HT1080 (cell line): ENCODE measurements at places on chromosomes 4 and X. TPM values are rescaled to one million over a fixed set of nuclear protein-coding genes. Genes with fewer than 3 reads are reported as not detected.

Gene SUPT20HL1
- not detected in 2 replicates for total RNA-seq

Gene PNMA6F
- total RNA-seq: not detected in 2 replicates

Gene CABS1
- not detected in 2 replicates for total RNA-seq

Gene MAOA
- 9.3 and 14.5 TPM in 2 replicates for total RNA-seq

Gene DUSP9
- total RNA-seq: not detected in 2 replicates

Gene MTHFD2L
- 15.2 and 15.5 TPM in 2 replicates for total RNA-seq

Gene ALG13
- 29.9 and 57.1 TPM in 2 replicates for total RNA-seq

Gene CHST7
- 0.07 and 0.40 TPM in 2 replicates for total RNA-seq

Gene GAGE13
- total RNA-seq: 9.9 TPM in 1 of 2 replicates, not detected in the other

Gene PRRG1
- total RNA-seq: 9.9 and 13.7 TPM in 2 replicates

Gene ZNF157
- total RNA-seq: not detected in 2 replicates

Gene LRP2BP
- total RNA-seq: 0.08 and 0.13 TPM in 2 replicates

Gene RAP1GDS1
- 35.8 and 48.5 TPM in 2 replicates for total RNA-seq

Gene GPR82
- total RNA-seq: not detected in 2 replicates

Gene ADGRL3
- total RNA-seq: 0.73 and 1.2 TPM in 2 replicates

Gene AKAP17A
- 33.2 and 36.3 TPM in 2 replicates for total RNA-seq

Gene MAB21L2
- total RNA-seq: not detected in 2 replicates

Gene DDIT4L
- total RNA-seq: not detected in 2 replicates

Gene ARMCX4
- 0.98 and 1.2 TPM in 2 replicates for total RNA-seq

Gene SORCS2
- total RNA-seq: 1.6 and 5.4 TPM in 2 replicates

Gene CFP
- 0.24 and 0.67 TPM in 2 replicates for total RNA-seq

Gene FAM9C
- not detected in 2 replicates for total RNA-seq

Gene RBM41
- 6.3 and 8.1 TPM in 2 replicates for total RNA-seq

Gene GRID2
- total RNA-seq: not detected in 2 replicates

Gene SYNPO2
- 0.08 and 0.37 TPM in 2 replicates for total RNA-seq

Gene UBE2D3
- 564 and 701 TPM in 2 replicates for total RNA-seq

Gene RTL5
- total RNA-seq: not detected in 2 replicates

Gene SPACA5
- not detected in 2 replicates for total RNA-seq

Gene PPP4R3C
- not detected in 2 replicates for total RNA-seq

Gene MCTS1
- total RNA-seq: 66.8 and 71.9 TPM in 2 replicates

Gene HMX1
- total RNA-seq: not detected in 2 replicates

Gene FHDC1
- 0.03 and 0.23 TPM in 2 replicates for total RNA-seq

Gene JAKMIP1
- total RNA-seq: 0.03 TPM in 1 of 2 replicates, not detected in the other

Gene TCEAL8
- 46.8 and 48.9 TPM in 2 replicates for total RNA-seq

Gene TLR3
- 0.84 and 2.9 TPM in 2 replicates for total RNA-seq

Gene PWWP3B
- 2.3 TPM in 2 replicates for total RNA-seq

Gene RASSF6
- total RNA-seq: not detected in 2 replicates

Gene ZIC3
- not detected in 2 replicates for total RNA-seq

Gene XAGE1B
- total RNA-seq: 1.7 and 4.8 TPM in 2 replicates

Gene TMEM35A
- total RNA-seq: 0.16 TPM in 1 of 2 replicates, not detected in the other

Gene NPFFR2
- 8.3 and 13.6 TPM in 2 replicates for total RNA-seq

Gene COL4A5
- 6.8 and 7.2 TPM in 2 replicates for total RNA-seq

Gene TMPRSS11A
- not detected in 2 replicates for total RNA-seq

Gene PDLIM3
- 11.4 and 16.3 TPM in 2 replicates for total RNA-seq
